ENCODE measurements at places on chromosomes 6 and 20. TPM values are rescaled to one million over a fixed set of nuclear protein-coding genes. Genes with fewer than 3 reads are reported as not detected.

Gene XKR7
- not detected for polyA plus RNA-seq

Gene MAPK14
- polyA plus RNA-seq: 33.4 TPM

Gene GFOD1
- polyA plus RNA-seq: 10.9 TPM

Gene CAP2
- polyA plus RNA-seq: not detected

Gene STX11
- 11.5 TPM for polyA plus RNA-seq

Gene RIMS4
- not detected for polyA plus RNA-seq

Gene ULBP1
- not detected for polyA plus RNA-seq

Gene CYP24A1
- not detected for polyA plus RNA-seq

Gene ZKSCAN8
- polyA plus RNA-seq: 0.85 TPM

Gene PGC
- polyA plus RNA-seq: not detected

Gene TMEM170B
- 0.36 TPM for polyA plus RNA-seq

Gene RNF182
- not detected for polyA plus RNA-seq

Gene GNMT
- polyA plus RNA-seq: 1.2 TPM

Gene HMGN3
- polyA plus RNA-seq: 87.8 TPM

Gene LAMP5
- polyA plus RNA-seq: 1.9 TPM

Gene CASS4
- polyA plus RNA-seq: 0.34 TPM

Gene BPI
- polyA plus RNA-seq: not detected

Gene OOEP
- polyA plus RNA-seq: 0.79 TPM

Gene OR2J3
- not detected for polyA plus RNA-seq

Gene DEFB112
- polyA plus RNA-seq: not detected

Gene TMC2
- polyA plus RNA-seq: not detected

Gene GPSM3
- polyA plus RNA-seq: 156 TPM
